ENCODE measurements at places on chromosomes 4 and X. TPM values are rescaled to one million over a fixed set of nuclear protein-coding genes. Genes with fewer than 3 reads are reported as not detected.

DNA sequence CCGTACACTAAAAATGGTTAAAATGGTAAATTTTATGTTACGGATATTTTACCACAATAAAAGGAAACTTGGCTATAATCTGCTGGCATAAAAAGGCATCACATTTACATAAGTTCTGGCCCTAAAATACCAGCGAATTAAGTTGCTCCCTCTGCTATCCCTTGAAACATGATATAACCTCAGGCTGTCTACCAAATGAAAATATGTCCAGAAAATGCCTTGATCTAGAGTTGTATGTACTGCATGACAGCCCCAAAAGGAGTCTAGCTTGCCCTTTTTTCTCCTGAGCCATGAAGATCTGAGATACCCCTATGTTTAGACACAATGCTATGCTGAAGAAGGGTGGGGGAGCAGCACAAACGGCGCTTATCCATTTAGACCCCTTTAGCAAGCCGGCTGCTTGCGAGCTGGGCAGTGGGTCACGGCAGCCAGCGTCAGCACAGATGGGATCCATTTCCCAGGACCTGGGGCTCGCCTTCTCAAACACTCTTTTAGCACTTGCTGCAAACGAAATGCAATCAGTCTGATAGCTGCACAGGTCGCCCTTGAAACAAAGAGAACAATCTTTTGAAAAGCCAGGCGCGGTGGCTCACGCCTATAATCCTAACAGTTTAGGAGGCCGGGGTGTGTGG lies 77.0 kb downstream of the AFAP1 start:
- no peak for DNase-seq

GRCh38 chr4:82652062-82652461 lies 90.3 kb upstream of the TMEM150C start:
- DNase-seq: no peak

DNA sequence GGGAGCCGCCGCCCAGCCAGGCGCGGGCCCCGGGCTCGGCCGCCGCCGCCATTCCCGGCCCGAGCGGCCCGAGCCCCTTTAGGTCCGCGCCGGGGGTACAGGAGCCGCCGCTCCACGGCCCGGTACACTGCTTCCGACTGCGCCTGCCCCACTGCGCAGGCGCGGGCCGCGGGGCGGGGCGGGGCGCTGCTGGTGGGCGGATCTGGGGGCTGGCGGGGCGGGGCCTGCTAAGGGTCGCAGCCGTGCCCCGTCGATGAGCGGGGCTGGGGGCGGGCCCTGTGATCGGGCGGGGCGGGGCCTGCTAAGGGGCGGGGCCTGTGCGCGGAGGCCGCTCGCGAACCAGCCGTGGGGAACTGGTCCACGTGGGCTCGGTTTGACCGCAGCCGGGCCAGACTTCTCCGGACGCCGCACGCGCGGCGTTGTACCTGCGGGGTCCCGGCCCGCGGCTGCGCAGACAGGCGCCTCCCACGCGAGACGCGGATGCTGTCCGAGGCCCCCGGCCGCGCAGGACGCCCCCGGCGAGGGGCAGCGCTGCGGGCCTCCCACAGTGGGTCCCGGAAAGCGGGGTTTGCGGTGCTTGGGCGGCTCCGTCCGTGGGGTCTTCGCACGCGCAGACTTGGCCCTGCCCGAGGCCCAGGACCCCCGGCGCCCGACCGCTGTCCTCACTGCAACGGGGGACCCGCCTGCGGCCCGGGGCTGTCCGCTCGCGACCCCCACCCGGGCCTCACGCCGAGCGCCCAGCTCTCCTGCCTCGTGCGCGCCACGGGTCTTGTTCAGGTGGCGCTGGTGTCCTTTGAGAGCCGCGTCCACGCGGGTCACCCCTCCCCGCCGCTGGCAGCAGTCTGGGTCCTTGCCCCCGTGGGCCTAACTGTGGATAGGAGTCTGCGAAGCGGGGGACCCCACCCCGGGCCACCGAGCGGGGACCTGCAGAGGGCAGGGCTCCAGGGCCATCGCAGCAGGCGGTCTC lies at the start of gene DGKQ:
TSS of gene DGKQ (minus strand) at position 139 of the 967 bp plus-strand sequence. CDS start at position 52, 87 bp downstream.
- DNase-seq: no peak

GRCh38 chr4:8468746-8469535 lies 28.4 kb downstream of the TRMT44 start:
- peak; percentile 27 for DNase-seq

DNA sequence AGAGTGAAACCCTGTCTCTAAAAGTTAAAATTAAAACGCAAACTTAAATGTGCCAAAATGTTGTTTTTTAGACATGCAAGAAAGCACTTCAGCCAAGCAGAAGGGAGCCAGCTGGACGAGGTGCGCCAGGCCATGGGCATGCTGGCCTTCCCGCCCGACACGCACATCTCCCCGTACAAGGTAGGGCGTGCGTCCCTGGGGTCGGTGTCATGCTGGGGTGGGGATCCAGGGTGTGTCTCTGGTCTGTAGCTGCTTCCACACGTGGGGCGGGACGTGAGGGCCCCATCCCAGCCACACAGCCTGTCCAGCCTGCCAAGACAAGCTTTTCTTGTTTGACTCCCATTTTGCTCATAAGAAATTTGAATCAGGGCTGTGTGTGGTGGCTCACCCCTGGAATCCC lies 14.3 kb upstream of the UVSSA start:
- DNase-seq: no peak

Gene NPY1R
- 0.39 TPM for total RNA-seq
